NCI-H1436 treated with DMSO at 0.1 percent for 48 hours (cell line): ENCODE measurements at places on chromosomes 2 and 18.
A peak's percentile ranks its signal among the peaks of the same experiment; 100 is the strongest.

DNA sequence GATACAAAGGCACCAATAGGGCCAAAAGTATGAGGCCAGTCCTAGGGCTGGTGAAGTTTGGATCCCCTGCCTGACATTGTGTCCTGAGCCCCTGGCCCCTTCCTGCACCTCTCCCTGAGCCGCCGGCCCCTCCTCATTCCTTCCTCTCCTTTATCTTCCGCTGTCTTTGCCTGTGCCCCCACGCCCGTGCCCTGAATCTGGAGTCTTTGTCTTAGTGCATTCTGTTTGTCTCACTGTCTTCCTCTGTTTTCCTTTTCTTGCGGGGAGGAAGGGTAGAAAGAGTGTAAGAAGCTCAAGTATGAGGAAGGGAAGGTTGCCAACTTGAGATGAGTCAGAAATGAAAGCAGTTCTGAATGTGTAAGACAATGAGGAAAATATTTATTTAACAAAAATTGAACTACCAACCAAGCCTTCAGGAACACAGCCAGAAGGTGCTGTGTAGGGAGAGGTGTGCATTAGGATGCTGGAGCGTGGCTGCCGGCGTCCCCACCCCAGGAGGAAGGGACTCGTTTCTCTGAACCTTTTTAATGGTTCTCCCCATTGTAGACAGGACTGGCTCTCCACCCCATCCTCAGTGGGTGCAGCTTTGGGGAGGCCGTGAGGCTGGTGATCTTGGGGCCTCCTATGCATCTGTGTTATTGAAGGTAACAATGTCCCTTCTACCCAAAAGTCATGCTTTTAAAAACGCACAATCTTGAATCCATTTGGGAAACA is 133.1 kb downstream of the NEDD4L start:
- DNase-seq, result no peak

GRCh38 chr2:17476830-17477229 is 41.4 kb downstream of the RAD51AP2 start:
- DNase-seq, result no peak

- DNase-seq, result no peak
Observed at GRCh38 chr2:101622210-101623030, 75.1 kb upstream of the MAP4K4 start.

- no peak for DNase-seq
Observed at GRCh38 chr2:33265584-33266338, 210.7 kb upstream of the RASGRP3 start.

DNA sequence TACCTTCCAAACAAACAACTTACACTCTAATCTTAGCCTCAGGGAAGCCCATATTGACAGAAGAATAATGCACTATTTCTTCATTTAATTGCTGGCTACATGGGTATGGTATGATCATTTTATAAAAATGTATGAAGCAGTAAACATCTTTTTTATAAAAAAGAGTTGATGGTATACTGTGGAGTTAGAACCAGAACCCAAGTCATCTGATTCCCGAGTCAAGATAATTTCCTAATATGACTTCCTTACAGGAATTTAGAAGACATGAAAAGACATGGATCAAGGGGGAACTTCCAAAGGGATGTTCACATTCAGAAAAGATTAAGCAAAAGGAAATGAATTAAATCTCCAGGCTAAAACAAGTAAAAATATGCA is 171.8 kb downstream of the NBAS start:
- no peak for DNase-seq

- no peak for DNase-seq
Observed at GRCh38 chr18:2881088-2881839, 34.5 kb downstream of the EMILIN2 start.

- DNase-seq, result no peak
Observed at GRCh38 chr18:33673689-33674088, 95.7 kb downstream of the ASXL3 start.

- no peak for DNase-seq
Observed at GRCh38 chr2:21194147-21194546, 70.4 kb downstream of the TDRD15 start.

GRCh38 chr2:64985447-64985846 is 3.8 kb upstream of the SLC1A4 start:
- no peak for DNase-seq

DNA sequence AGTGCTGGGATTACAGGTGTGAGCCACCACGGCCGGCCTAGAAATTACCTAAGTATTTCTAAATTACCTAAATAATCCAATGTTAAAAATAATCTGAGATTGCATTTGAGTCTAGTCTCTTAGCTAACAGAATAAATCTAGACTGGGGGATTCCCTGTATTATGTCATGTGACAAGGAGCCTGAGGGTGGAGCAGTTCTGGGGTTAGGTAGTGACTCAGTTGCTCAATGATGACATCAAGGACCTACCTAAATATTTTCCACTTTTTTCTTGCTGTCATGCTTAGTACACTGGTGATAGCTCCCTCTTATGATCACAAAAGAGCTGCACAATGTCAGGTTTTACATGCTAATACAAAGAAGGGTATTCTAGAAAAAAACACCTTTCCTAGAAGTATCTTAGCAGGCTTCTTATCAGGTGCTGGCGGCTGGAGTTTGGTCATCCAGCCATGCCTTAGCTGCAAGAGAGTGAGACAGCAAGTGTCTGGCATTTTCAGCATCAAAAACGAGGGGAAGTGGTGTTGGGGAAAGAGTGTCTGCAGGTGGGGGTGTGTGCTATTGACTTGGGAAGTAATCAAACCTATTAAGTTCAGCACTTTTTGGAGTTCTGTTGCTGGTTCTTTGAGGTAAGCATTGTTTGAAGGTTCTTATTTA is 17.5 kb upstream of the CEP192 start:
- DNase-seq, result no peak

DNA sequence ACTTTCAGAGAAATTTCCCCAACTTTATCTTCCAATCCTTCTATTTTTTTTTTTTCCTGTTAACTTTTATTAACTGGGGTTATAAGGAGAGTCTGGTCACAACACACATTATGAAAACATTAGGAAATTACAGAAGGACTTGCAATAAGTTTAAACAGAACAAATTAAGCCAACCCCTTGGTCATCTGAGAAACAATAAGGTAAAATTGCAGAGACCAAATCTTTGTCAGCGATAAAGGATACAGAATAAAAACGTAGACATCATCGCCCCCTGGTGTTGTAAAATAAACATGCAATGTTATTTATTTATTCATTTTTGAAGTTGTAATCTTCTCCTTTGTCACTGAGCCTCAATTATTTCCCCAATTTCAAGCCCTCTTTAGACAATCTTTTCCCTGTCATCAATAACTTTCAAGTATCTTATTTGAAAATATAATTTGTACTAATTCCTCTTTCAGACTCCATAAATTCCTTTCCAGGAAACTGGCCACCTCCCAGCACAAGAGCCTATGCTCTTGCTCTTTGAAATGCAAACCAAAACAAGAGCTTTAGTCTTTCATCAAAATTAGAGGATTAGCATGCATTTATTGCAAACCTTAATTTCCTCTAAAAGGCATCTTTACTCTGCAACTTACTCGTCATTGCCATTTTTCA is 19.5 kb downstream of the G6PC2 start:
- DNase-seq, result peak; percentile 18

DNA sequence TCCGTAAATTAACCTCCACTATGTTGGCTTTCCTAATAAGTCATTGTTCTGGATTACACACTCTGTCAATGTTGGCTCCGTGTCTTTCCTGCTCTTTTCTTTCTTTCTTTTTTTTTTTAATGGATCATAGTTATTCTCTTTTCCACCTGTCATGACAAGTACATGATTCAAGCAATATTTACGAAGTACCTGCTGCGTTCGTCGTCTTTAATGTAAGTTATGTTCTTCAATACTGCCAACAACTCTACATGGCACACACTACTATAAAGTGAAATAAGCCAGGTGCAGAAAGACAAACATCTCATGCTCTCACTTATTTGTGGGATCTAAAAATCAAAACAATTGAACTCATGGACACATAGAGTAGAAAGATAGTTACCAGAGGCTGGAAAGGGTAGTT is 239.1 kb downstream of the SCG2 start:
- DNase-seq, result no peak

DNA sequence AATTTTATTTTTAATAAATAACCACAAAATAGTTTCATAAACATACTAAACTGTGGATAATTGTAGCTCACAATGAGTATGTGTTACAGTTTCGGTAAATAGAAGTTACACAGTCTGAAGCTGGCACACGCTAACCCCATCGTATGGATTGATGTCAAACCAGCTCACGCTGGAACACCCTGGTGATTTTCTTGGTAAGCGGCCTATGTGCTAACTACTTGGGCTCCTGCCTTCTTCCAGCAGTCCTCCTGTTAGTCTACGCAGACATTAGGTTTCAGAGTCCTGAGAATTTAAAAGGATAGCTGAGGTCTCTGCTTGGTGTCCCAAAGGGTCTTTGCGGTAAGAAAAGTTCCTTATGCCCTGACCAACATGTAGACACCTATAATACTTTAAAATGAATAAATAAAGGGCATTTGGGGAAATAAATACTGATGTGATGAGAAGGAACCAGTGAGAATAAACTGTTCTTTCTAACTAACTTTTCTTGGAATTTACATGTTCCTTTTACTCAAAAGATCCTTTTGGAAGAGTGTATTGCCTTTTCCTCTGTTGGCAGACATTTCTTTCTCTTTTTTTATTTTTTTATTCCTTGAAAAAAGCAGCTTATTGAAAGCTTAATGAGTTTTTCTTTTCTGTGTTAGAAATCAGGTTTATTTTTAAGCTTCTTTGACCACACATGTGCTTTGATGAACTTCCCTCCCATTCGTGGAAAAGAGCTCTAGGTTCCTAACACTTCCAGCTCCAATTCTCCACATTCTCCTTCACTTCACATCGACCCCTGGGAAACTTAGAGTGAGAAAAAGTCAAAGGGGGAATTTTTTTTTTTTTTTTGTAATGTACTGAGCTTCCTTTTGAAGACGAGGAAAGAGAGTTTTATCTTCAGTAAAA is 322.2 kb downstream of the IRS1 start:
- DNase-seq, result no peak

GRCh38 chr2:13266166-13266565 is 549.4 kb downstream of the TRIB2 start:
- no peak for DNase-seq

GRCh38 chr2:41886757-41887156 is 161.1 kb upstream of the PKDCC start:
- DNase-seq, result no peak

DNA sequence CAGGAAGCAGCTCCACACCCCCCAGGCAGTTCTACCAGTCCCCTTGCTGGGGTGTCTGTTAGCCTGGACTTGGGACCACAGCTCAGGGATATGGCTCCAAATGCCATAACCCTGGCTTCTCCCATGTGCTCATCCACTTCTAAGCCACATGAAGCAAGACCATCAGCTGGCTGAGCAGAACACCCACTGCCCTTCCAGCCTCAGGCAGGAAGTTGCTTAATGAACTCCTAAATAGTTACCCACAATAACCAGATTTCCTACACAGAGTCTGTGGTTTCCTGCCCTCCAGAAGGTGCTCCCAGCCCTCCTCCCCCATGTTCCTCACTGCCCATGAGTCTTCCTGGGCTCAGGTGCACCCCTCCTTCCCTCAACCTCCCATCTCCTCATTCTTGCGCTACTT is 98.3 kb upstream of the EPC2 start:
- DNase-seq, result no peak

- no peak for DNase-seq
Observed at GRCh38 chr2:25339211-25339674, 2.5 kb downstream of the DNMT3A start.

- DNase-seq, result no peak
Observed at GRCh38 chr2:179588486-179589145, 272.8 kb downstream of the ZNF385B start.

DNA sequence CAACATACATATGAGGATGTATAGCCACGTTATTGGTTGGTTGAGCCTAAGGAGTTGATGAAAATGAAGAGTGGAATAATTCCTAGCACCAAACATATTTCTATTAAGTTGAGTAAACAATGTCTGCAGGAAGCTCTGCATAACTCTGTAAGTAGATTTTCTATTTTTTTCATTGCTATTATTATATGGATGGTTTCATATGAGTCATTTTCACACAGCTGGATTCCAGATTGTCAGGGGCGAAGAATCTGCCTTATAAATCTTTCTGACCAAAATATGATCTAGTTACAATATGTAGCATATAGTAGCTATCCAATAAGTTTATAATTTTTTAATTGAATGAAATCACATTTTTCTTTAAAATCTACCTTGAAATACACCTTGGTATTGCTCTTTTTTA is 468.0 kb upstream of the PKDCC start:
- DNase-seq, result no peak

DNA sequence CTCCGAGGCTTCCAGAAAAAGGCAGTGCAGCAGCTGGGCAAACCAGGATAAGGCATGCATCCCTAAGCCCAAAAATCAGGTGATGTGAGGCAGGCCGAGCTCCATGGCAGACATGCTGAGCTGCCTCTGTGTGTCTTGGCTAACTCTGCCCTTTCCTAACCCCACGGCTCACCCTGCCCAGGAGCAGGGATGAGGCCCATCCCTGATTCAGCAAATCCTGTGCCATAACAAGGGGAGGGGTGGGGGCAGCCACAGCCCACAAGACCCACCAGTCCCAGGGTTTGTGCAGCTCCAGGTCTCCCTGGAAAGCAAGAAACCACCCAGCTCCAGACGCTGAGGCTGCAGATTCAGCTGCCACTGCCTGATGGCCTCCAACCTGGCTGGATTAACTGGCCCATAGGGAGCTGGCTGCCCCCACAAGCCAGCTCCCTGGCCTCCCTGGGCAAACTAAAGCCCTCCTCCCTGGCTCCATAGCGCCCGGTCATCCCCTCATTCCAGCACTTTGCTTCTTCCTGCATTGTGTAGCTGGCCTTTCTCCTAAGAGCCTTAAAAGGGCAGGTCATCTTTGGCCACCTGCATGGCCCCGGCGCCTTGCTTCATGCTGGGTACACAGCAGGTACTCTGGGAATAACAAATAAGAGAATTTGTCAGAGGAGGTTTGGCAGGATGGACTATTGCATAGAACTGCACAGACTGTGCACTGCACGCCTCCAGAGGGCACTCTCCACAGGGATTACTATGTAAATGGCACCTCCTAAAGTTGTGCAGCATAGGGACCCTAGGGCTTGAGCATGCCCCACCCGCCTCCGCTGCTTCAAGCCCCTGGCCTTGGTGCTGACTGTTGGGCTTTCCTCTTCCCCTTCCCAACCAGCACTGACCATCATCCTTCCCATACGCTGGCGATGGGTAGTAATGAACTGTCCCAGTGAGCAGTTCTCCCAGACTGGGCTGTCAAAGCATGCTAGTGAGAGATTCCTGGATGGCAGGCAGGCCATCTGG is 10.7 kb downstream of the STEAP3 start:
- no peak for DNase-seq

GRCh38 chr18:72922895-72923294 is 55.1 kb upstream of the NETO1 start:
- no peak for DNase-seq

DNA sequence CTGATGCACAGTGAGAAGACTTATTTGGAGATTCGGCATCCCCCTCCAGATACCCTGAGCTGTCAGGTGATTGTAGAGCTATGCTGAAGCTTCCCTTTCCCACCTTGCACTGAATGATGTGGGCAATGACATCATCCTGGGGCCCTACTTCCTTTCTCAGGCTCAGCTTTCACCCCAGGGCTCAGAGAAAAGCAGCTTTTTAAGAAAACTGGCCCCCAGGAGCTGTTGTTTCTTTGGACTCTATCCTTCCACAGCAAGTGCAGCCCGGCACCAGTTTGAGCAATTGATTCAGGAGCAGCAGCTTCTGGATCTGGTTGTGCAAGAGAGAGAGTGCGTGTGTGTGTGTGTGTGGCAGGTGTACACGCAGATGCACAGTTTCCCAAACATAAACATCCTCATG is 251.3 kb downstream of the ANAPC1 start:
- DNase-seq, result no peak
